ENCODE measurements at places on chromosomes 16 and 17. TPM values are rescaled to one million over a fixed set of nuclear protein-coding genes. Genes with fewer than 3 reads are reported as not detected.

ADORA2B gene
- 2.6 TPM for polyA plus RNA-seq

C1QTNF8 gene
- not detected for polyA plus RNA-seq

ARHGAP27 gene
- polyA plus RNA-seq: 21.8 TPM

GRIN2A gene
- 0.06 TPM for polyA plus RNA-seq

MBTD1 gene
- 5.9 TPM for polyA plus RNA-seq

TPSAB1 gene
- polyA plus RNA-seq: 72.9 TPM

IL17C gene
- 0.13 TPM for polyA plus RNA-seq

CDR2 gene
- polyA plus RNA-seq: 22.9 TPM

NR1D1 gene
- 18.1 TPM for polyA plus RNA-seq

TAOK2 gene
- polyA plus RNA-seq: 37.9 TPM

WNT9B gene
- 0.48 TPM for polyA plus RNA-seq

PPY gene
- polyA plus RNA-seq: not detected

NPIPA7 gene
- 7.1 TPM for polyA plus RNA-seq

DDX52 gene
- polyA plus RNA-seq: 9.6 TPM

GNAO1 gene
- polyA plus RNA-seq: 31.1 TPM

KRTAP4-11 gene
- polyA plus RNA-seq: not detected

TRPV2 gene
- 15.4 TPM for polyA plus RNA-seq

Data from urinary bladder (tissue), 4 donors.